ENCODE measurements at places on chromosomes 2 and 18. TPM values are rescaled to one million over a fixed set of nuclear protein-coding genes. Genes with fewer than 3 reads are reported as not detected.

DNA sequence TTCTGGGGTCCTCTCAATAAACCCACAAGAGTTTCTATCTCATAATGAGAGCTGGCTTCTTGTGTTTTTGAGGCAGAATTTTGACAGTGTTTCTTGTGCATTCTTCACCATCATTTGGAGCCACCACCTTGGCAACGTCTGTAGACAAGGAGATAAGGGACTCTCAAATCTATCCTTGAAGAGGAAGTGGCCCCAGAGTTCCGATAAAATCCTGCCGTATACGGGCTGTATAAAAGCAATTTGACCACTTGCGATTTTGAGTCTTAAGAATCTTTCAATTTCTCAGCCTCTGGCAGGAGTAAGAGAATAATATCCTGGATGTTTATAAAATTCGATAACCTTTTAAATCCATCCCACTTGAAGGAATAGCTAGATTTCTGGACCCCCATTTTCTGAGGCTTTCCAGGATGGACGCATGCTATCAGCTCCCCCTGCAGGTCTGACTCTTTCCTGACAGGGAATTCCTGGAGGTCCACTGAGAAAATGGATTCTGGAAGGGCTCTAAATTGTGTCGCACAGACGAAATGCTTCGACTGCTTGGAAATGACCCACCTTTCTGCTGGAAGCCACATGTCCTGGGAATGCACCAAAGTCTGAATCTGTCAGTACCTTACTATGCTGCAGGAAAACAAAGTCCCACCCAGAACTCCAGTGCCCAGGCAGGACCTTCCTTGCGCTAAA, 54.1 kb downstream of the E2F6 start:
- H3K4me3 ChIP-seq, result no peak overlapping the region
- peak; percentile 16 for DNase-seq
- H3K36me3 ChIP-seq, result no peaks in the 10 kb centered on the region
- peaks cover 9% of the 10 kb centered on the region for H3K27me3 ChIP-seq

DNA sequence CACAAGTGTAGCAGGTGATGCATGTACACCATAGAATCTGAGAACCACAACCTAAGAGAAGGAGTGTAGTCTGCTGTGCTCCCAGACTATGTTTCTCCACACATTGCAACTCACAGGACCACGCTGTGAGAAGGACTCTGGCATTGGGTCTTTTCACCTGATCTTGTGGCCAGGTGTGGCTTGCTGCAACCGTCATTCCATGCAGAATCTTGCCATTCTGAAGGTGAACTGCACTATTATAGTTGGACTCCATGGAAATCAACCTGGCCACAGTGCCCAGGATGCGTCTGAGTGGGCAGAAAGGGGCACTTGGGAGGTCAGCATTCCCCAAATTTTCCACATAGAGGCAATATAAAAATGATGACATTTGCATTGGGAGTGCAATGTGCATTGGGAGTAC, 122.2 kb downstream of the CAPN13 start:
- no peak overlapping the region for H3K27ac ChIP-seq
- no peaks in the 10 kb centered on the region for H3K36me3 ChIP-seq
- H3K4me3 ChIP-seq, result no peak overlapping the region
- peaks cover 8% of the 10 kb centered on the region for H3K27me3 ChIP-seq

GRCh38 chr2:95021023-95021416, 4.5 kb upstream of the MAL start:
- no peaks in the 10 kb centered on the region for H3K36me3 ChIP-seq
- H3K4me3 ChIP-seq, result no peak overlapping the region
- DNase-seq, result no peak

- H3K36me3 ChIP-seq, result peaks cover 10% of the 10 kb centered on the region
- peaks cover 17% of the 10 kb centered on the region for H3K4me1 ChIP-seq
- H3K27me3 ChIP-seq, result peaks cover 5% of the 10 kb centered on the region
- H3K4me3 ChIP-seq, result no peak overlapping the region
- DNase-seq, result no peak
Observed at GRCh38 chr2:363824-364470, 76.1 kb upstream of the ALKAL2 start.

DNA sequence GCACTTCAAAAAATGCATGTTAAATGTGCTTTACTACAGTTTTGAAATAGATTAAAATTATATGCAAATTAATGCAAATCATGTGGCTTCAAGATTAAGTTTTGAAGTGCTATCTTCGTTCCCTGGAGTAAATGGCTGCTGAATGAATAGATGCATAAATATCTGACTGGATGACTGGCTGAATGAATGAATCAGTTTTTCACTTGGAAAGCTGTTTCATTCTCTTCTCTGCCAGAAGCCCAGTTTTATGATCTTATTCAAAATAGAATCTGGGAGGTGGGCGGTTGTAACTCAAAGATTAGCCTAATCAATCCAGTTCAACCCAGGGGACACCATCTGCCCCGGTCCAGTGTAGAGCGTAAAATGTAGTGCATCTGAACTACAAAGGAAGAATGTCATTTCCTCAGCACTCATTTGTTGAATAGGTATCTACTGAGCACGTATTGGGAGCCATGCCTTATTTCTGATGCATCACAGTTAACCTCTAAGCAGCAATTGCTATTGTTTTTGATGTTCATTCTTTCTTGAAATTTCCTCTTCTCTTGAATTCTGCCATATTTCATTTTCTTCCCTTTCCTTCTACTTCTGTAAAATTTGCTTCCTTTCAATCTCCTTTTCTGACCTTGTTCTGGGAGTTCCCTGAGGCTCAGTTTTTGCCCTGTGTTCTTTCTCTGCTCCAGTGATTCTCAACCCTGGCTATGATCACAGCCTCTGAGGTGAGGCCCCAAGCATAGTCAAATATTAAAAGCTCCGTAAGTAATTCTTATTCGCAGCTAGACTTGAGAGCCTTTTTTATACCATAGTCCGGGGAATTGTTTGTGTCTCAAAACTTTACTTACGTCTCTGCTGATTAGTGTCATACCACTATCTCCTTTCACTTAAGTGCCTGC, 282.7 kb downstream of the PARD3B start:
- no peak overlapping the region for H3K27ac ChIP-seq
- peaks cover 1% of the 10 kb centered on the region for H3K4me1 ChIP-seq
- no peak for DNase-seq
- H3K36me3 ChIP-seq, result peaks cover 3% of the 10 kb centered on the region

GRCh38 chr2:1653956-1654695, 90.2 kb downstream of the PXDN start:
- peaks cover 33% of the 10 kb centered on the region for H3K36me3 ChIP-seq
- no peak overlapping the region for H3K4me3 ChIP-seq
- H3K4me1 ChIP-seq, result no peaks in the 10 kb centered on the region
- no peak overlapping the region for H3K27ac ChIP-seq
- no peak for DNase-seq
- H3K27me3 ChIP-seq, result no peaks in the 10 kb centered on the region

- H3K27me3 ChIP-seq, result no peaks in the 10 kb centered on the region
- H3K4me3 ChIP-seq, result no peak overlapping the region
- H3K27ac ChIP-seq, result peak overlapping the region; percentile 93
- no peak for DNase-seq
Observed at GRCh38 chr2:149119368-149119767, 80.9 kb downstream of the LYPD6B start.

DNA sequence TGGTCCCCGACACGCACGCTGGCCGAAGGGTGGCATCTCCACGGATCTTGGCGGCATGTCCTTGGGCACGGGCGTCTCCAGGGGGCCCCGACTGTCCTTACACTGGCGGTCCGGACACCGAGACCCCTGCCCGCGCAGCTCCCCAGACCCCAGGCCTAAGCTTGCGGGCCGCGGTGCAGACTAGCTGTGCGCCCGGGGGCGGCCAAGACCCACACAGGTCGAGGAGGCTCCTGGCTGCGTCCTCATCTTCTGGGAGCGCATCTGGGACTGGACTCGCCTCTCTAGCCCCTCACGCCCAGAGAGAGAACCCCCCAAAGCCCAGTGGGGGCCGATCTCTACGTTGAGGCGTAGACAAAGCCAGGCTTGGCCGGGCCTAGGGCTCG, 475 bp upstream of the TWIST2 start:
- peaks cover 75% of the 10 kb centered on the region for H3K27me3 ChIP-seq
- DNase-seq, result no peak

- H3K36me3 ChIP-seq, result no peaks in the 10 kb centered on the region
- no peak overlapping the region for H3K4me3 ChIP-seq
- H3K27ac ChIP-seq, result no peak overlapping the region
- H3K27me3 ChIP-seq, result peaks cover 16% of the 10 kb centered on the region
- DNase-seq, result no peak
Observed at GRCh38 chr2:142791335-142791734, 86.1 kb upstream of the KYNU start.

DNA sequence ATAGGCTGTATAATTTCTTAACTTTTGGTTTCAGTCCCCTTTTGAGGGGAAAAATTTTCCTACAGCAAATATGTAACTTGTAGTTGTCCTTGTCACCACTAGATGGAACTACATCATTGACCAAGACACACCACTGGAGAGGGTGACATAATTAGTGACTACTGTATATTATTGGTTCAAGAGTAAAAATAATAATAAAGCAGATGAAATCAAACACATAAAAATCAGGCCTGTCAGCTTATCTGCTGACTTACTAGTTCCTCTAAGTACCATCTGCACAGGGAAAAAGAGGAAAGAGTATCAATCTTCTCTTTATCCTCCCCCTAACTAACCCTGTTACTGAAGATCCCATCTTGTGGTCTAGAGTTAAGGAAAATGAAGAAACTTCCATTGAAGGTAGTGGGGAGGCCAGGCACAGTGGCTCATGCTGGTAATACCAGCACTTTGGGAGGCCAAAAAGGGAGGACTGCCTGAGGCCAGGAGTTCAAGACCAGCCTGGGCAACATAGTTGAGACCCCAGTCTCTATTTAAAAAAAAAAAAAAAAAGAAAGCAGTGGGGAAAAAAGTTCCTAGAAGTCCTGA, 29.6 kb upstream of the ENOSF1 start:
- no peaks in the 10 kb centered on the region for H3K4me1 ChIP-seq
- no peak for DNase-seq
- H3K27ac ChIP-seq, result no peak overlapping the region
- H3K27me3 ChIP-seq, result no peaks in the 10 kb centered on the region
- no peak overlapping the region for H3K4me3 ChIP-seq

GRCh38 chr2:176561706-176562105, 292.5 kb downstream of the MTX2 start:
- DNase-seq, result no peak
- peaks cover 17% of the 10 kb centered on the region for H3K27me3 ChIP-seq
- H3K36me3 ChIP-seq, result no peaks in the 10 kb centered on the region
- no peak overlapping the region for H3K27ac ChIP-seq
- no peak overlapping the region for H3K4me3 ChIP-seq

DNA sequence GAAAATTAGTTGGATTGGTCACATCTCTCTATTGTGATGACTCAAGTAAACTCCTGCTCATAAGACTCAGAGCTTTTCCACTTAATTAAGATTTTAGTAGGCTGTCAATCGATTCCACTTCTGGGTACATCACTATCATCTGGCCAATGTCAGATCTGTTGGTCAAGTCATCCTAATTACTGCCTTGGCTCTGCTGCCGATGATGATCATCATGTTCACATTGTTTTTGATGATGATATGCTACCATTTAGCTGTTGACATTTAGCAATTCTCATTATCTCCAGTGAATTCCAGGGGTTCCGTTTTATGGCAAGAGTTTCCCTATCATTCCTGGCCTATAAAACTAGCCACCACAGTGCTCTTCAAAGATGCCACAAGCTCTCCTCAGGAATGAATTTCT, 253.4 kb downstream of the IKZF2 start:
- H3K4me1 ChIP-seq, result no peaks in the 10 kb centered on the region
- H3K36me3 ChIP-seq, result no peaks in the 10 kb centered on the region
- H3K27ac ChIP-seq, result no peak overlapping the region
- DNase-seq, result no peak
- H3K4me3 ChIP-seq, result no peak overlapping the region
- H3K27me3 ChIP-seq, result no peaks in the 10 kb centered on the region

DNA sequence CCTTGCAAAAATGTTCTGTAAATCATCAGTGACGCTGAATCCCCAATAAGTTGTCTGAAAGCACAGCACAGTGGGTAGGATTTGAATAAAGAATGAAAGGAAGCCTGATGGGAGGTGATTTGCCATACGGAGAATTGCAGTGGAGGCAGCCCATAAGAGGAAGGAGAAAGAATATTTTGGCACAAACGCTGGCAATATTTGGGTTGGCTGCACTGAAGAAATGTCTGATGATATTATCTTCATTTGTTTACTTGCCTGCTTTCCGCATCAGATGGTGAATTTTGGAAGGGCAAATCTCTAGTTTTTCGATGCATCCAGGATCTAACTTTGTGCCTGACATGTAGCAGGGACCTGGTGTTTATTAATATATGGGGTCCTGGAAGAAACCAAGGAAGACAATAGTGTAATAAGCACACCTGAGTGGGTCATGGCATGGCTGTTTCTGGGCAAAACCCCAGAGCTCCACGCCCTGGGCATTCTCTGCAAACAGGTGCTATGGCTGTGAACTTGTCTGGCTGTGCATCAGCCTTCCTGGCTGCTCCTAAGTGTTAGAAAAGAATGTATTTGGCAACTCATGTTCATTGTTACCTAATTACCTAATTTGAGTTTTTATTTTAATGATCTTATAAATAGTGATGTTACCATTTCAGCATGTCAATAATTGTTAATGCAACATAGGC, 5.9 kb downstream of the GALR1 start:
- no peaks in the 10 kb centered on the region for H3K36me3 ChIP-seq
- H3K27me3 ChIP-seq, result peaks cover 57% of the 10 kb centered on the region
- peaks cover 5% of the 10 kb centered on the region for H3K4me1 ChIP-seq
- H3K4me3 ChIP-seq, result no peak overlapping the region
- DNase-seq, result no peak
- H3K27ac ChIP-seq, result no peak overlapping the region

DNA sequence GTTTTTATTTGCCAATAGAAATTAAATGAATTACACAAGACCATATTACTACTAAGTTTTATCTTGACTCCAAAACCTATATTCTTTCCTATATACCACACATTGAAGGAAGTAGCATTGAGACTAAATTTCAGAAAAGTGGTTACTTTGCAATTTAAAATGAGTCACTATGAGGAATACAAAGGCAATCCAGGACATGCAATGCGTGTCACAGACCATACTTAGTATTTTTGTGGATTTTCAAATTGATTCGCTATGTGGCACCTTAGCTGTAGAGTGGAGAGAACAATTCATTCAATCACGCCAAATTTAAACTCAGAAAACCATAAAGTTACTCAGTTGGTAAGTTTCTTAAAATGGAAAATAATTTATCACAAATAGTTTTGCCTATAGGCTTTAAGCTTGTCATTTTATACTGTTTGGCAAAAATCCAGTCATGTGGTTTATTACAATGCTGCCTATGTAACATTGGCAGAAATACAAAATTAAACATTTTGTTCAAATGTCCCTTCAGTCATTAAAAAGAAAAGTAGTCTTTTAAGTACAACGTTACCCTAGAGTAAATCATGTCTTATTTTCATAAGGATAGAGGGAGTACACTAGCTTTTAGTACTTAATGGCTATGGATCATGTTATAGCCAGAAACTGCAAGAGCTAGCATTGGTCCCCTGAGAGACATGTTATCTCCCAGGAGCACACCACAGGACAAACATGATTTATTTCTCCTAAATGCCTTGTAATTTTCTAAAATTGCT, 222.8 kb upstream of the CDH7 start:
- no peaks in the 10 kb centered on the region for H3K4me1 ChIP-seq
- H3K27ac ChIP-seq, result no peak overlapping the region
- H3K36me3 ChIP-seq, result no peaks in the 10 kb centered on the region
- DNase-seq, result no peak

GRCh38 chr2:235106874-235107639, 155.2 kb downstream of the SH3BP4 start:
- peaks cover 14% of the 10 kb centered on the region for H3K27me3 ChIP-seq
- H3K4me3 ChIP-seq, result no peak overlapping the region
- H3K4me1 ChIP-seq, result peaks cover 2% of the 10 kb centered on the region
- no peaks in the 10 kb centered on the region for H3K36me3 ChIP-seq
- no peak overlapping the region for H3K27ac ChIP-seq

QPCT gene
- total RNA-seq, result 2.7 TPM

EN1 gene
- total RNA-seq, result 0.42 TPM

POTEJ gene
- total RNA-seq, result 0.19 TPM

NT5C1B gene
- not detected for total RNA-seq

TMEM182 gene
- 8.1 TPM for total RNA-seq

NGEF gene
- 0.71 TPM for total RNA-seq

CABLES1 gene
- total RNA-seq, result 4.2 TPM

MTA3 gene
- 102 TPM for total RNA-seq

STEAP3 gene
- total RNA-seq, result 6.8 TPM
